ENCODE measurements at places on chromosomes 5 and 9. TPM values are rescaled to one million over a fixed set of nuclear protein-coding genes. Genes with fewer than 3 reads are reported as not detected.

PCDHGA2 gene
- total RNA-seq, result 7.7 TPM

DNA sequence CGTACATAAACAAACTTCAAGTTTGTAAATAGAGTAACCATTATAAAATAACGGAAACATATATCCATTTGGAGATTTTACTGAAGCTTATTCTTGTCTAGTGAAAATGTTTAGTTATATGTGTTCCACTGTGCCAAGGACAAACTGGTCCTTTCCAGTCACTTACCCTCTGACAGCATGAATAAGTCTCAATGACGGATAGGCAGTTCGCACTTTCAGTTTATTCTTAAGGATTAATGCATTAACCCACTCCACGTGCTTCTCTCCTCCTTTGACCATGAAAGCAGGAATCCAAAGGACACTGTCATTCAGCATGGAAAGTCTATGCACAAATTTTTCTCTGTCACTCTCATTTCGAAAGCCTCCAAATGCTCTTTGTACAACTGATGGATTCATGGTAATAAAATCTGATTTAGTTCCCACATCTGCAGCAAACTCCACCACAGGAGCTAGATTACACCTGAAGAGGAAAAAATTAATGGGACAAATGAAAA is 47.1 kb downstream of the ST8SIA4 start:
- no peak overlapping the region for H3K27ac ChIP-seq
- H3K4me3 ChIP-seq, result no peak overlapping the region
- H3K4me1 ChIP-seq, result no peaks in the 10 kb centered on the region
- no peaks in the 10 kb centered on the region for H3K36me3 ChIP-seq
- no peaks in the 10 kb centered on the region for H3K27me3 ChIP-seq
- DNase-seq, result no peak

FRMPD1 gene
- total RNA-seq, result 0.31 TPM

EGR1 gene
- 73.0 TPM for total RNA-seq

GRCh38 chr5:3564116-3564515 is 31.5 kb upstream of the IRX1 start:
- no peaks in the 10 kb centered on the region for H3K27me3 ChIP-seq
- no peaks in the 10 kb centered on the region for H3K4me1 ChIP-seq
- no peak overlapping the region for H3K4me3 ChIP-seq
- no peak for DNase-seq
- no peaks in the 10 kb centered on the region for H3K36me3 ChIP-seq
